ENCODE measurements at places on chromosomes 12 and 14.

- peak; percentile 2 for DNase-seq
Observed at GRCh38 chr12:118103601-118104382, at the start of gene VSIG10. Gene VSIG10, minus strand, starts transcription at chr12:118104011. Its CDS starts 340 bp downstream, at chr12:118103671.

DNA sequence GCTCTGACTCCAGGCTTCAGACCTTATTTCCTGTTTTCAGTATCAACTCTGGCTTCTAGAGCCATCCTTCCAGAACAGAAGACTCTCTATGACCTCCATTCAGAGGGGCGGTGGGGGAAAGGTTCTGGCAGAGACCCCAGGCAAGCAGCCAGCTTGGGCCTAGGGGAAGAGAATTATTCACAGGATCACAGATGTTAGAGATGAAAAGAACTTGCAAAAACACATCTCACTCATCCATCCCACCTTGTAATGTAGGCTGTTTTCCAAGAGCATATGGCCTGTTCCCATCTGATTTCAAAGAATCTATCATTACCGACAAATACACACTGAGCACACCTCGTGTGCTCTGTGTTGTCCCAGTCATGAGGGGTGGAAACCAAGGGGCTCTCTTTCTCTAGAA, 131.9 kb downstream of the GRIN2B start:
- no peak for DNase-seq

DNA sequence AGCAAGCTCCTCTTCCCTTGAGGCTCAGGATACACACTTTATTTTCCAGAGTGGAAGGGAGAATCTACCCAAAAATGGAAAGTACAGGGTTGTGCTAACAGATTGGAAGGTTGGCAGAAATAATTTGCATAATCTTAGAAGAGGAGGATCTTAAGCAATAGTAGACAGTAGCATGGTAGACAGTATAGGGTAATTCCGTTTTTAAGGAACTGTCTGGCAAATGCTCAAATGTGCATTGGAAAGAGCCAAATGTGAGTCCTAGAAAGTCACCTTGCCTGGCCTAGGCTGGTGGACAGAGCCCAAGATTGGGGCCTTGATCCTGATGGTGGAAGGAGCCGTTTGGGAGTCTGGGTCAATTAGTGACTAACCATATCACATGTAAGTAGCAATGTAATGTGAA, 13.1 kb upstream of the CARMIL3 start:
- DNase-seq, result no peak

DNA sequence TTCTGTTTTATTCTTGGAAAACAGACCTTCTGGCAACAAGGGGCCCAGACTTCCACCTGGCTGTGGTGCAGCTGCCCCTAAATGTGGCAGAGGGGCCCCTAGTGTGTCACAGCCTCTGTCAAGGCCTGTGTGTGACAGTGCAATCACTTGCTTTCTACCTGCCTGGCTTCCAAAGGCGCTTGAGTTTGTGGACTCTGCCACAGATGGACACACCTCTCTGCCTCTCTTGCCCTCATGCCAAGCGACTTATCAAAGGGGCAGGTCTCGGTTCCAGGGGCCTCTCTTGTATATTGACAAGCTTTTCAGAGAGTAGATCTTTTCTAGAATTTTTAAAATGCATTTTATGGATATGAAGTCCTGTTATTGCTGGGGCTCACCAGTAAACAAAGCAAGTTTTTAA, 217.2 kb downstream of the SLC15A4 start:
- DNase-seq, result no peak

GRCh38 chr14:75941030-75941429, 40.8 kb downstream of the TGFB3 start:
- no peak for DNase-seq

GRCh38 chr12:16323010-16323409, 24.4 kb upstream of the MGST1 start:
- DNase-seq, result no peak

DNA sequence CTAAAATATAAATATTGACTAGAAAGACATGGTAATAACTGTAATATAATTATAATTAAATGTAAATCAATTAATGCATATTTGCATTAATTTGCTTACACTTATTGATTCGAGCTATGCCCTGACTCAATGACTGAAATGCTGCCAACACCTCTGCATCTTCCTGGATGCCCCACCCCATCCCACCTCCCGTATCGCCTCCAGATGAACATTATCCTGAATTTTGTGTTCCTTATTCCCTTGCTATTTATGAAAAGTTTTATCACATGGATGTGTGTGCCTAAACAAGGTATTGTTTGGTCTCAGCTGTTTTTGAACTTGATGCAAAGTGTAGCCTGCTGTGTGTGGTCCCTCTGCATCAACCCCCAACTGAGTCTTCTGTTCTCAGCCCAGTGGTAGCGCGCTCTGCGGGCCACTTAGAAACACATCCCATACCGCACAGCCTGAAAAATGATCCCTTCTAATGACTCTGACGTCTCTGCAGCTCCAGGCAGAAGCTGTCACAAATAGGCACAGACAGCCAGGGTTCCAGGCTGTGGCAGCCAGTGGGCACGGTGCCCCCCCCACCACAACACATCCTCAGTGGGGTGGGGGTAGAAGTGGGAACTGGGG, 96.5 kb downstream of the PRMT8 start:
- no peak for DNase-seq

GRCh38 chr12:30953257-30953656, 26.7 kb downstream of the TSPAN11 start:
- DNase-seq, result no peak

GRCh38 chr12:56951582-56952339, 5.6 kb downstream of the RDH16 start:
- DNase-seq, result no peak

DNA sequence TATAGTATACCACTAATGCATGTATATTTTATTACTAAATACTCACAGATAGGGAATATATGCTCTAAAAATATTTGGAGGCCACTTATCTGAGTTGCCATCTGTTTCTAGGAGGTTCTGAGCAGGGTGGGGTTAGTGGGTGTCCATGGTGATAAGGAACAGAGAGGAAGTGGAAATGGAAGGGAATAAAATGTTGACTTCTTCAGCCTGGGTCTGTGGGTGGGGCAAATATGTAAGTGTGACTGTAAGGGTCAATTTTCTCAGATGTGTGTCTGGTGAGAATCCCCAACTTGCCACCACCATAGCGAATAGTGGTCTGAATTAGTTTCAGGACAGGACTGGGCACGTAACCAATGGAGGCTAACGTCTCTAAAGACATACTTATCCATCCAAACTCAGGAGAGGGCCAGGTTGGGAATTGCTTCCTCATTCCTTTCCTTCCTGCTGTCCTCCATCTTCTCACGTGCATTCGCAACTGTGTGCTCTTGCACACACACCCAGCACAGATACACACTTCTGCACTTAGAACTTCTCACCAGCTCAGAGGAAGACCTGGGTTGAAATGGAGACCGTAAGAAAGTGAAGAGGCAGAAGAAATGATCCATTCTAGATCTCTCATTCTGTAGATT, 54.2 kb upstream of the GZMB start:
- DNase-seq, result no peak

DNA sequence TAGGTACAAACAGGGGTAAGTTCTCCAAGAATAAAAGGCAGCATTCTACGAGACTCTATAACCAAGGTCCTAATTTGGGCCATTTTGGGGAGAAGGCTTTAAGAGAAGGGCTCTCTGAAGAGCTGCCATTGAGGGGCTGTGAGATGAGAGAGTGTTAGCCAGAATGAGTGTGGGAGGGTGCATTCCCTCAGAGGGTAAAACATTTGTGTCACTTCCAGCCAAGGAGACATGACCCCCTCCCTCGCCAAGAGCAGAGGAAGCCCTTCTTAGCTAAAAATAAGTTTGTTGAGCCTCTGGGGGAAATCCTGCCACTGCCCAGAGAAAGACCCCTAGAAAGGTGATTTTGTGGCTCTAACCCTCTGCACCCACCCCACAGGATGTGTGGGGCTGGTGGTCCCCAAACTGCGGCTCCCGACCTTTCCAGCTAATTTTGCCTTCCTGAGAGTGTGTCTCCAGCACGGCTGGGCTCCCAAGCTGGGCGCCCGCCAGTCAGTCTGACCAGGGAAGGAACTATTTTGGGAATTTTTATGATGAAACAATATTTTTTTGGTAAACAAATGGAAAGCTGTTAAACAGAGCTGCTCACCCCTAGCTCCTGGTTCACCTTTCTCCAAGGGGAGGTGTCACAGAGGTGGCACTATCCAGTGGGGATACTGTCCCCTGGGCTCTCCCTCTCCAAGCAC, 65.9 kb upstream of the JDP2 start:
- no peak for DNase-seq

- DNase-seq, result no peak
Observed at GRCh38 chr14:51862176-51862796, 1.9 kb downstream of the GNG2 start.

DNA sequence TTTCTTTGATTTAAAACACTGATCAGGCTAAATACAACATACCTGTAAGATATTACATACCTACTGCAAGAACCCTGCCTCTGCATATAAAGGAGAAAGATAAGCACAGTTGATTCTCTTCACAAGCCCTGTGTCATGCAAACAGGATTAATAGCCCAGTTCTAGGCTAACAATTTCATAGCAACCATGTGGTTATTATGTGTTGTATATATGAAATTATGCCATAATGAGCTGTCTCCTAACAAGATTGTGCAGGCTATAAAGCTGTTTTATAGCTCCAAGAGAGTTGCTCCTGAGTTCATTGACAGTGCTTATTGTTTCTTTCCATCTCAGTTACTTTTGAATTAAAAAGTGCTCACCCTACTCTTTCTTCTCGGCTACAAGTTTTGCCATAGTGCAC, 609.3 kb downstream of the DIO2 start:
- DNase-seq, result no peak

GRCh38 chr14:75461303-75461702, 33.5 kb downstream of the JDP2 start:
- DNase-seq, result no peak

DNA sequence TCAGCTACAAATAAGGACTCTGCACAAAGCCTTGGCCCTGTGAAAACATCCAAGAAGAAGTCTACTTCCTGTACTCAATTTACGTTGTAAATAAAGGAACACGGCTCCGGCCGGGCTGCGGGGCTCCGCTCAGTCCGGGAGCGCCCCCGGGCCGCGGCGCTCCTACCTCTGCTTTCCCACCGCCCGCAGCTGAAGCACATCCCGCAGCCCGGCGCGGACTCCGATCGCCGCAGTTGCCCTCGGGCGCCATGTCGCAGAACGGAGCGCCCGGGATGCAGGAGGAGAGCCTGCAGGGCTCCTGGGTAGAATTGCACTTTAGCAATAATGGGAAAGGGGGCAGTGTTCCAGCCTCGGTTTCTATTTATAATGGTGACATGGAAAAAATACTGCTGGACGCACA, 502.3 kb upstream of the FOXG1 start:
- no peak for DNase-seq

GRCh38 chr12:116771651-116772050, 33.5 kb downstream of the RNFT2 start:
- no peak for DNase-seq

DNA sequence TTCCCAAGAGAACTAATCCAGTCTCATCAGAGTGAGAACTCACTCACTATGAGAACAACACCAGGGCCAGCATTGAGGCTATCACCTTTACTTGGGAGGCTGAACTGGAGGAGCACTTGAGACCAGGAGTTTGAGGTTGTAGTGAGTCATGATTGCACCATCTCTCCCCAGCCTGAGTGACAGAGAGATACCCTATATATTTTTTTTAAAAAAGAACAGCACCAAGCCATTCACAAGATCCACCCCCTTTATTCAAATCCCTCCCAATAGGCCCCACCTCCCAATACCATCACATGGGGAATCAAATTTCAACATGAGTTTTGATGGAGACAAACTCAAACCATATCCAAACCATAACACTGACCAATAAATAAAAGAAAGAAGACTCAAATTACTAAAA, 3.7 kb upstream of the TMX1 start:
- no peak for DNase-seq

DNA sequence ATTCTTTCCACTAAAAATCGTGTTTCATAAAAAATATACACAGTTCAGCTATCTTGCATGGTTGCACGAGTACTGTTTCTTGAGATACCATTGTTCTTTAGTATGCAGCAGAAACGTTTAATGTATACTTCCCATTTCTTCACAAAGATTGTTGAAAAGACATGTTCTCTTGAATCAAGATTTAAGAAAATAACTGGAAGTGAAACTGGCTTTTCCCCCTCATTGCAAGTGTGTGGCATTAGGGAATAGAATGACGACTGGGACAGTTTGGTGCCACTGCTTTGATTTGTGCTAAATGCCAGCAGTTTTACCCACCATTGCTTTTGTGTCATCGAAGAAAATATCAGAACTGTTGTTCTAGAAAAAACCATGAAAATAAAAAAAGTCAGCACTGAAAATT, 20.3 kb upstream of the DHRS2 start:
- no peak for DNase-seq

GRCh38 chr12:42809226-42809625, 219.7 kb upstream of the PRICKLE1 start:
- no peak for DNase-seq

DNA sequence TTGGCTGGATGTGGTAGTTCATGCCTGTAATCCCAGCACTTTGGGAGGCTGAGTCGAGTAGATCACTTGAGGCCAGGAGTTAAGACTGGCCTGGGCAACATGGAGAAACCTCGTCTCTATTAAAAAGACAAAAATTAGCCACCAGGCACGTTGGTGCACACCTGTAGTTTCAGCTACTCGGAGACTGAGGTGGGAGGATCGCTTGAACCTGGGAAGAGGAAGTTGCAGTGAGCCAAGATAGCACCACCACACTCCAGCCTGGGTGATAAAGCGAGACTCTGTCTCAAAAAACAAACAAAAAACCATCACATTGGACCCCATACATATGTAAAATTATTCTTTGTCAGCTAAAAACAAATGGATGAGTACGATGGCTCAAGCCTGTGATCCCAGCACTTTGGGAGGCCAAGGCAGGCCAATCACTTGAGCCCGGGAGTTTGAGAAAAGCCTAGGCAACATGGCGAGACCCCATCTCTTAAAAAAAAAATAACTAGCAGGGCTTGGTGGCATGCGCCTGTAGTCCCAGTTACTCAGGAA, 43.9 kb downstream of the LIMA1 start:
- DNase-seq, result no peak

DNA sequence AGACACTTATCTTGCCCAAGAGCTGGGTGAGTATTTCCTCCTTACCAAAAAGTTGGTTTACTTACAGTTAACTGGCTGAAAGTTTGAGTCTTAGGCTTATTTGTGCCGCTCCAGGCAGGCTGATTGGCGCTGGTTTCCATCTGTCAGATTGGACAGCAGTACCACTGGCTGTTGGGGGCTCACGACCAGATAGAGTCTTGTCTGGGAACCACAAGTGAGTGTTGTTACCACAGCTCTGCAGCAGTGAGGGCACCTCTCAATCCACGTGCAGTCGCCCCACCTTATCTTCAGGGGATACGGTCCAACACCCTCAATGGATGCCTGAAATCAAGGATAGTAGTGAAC, 58.9 kb downstream of the DDX51 start:
- no peak for DNase-seq

DNA sequence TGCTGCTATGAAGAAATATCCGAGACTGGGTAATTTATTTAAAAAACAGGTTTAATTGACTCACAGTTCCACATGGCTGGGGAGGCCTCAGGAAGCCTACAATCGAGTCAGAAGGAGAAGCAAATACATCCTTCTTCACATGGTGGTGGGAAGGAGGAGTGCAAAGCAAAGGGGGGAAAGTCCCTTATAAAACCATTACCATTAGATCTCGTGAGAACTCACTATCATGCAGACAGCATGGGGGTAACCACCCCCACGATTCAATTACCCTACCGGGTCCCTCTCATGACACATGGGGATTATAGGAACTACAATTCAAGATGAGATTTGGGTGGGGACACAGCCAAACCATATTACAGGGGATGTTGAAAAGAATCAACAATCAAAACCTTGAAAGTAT, 74.9 kb downstream of the PPM1H start:
- no peak for DNase-seq

All from stimulated activated CD8-positive, alpha-beta memory T cell treated with anti-CD3 and anti-CD28 coated beads, Interleukin-12 subunit alpha, Interleukin-12 subunit beta, amount 100 ng/mL, for 4 hours (primary cell).